ENCODE measurements at places on chromosomes 7 and 10. TPM values are rescaled to one million over a fixed set of nuclear protein-coding genes. Genes with fewer than 3 reads are reported as not detected.

VPS37D gene
- total RNA-seq: 3.5 TPM

STAG3 gene
- 2.0 TPM for total RNA-seq

OR6B1 gene
- total RNA-seq: not detected

FAM13C gene
- 8.5 TPM for total RNA-seq

NEBL gene
- total RNA-seq: 64.5 TPM
